GM12865 (cell line): ENCODE measurements at places on chromosomes 2 and 18.

- no peak for DNase-seq
These were observed 464.1 kb downstream of the TNS1 start for GRCh38 chr2:217538719-217539118.

DNA sequence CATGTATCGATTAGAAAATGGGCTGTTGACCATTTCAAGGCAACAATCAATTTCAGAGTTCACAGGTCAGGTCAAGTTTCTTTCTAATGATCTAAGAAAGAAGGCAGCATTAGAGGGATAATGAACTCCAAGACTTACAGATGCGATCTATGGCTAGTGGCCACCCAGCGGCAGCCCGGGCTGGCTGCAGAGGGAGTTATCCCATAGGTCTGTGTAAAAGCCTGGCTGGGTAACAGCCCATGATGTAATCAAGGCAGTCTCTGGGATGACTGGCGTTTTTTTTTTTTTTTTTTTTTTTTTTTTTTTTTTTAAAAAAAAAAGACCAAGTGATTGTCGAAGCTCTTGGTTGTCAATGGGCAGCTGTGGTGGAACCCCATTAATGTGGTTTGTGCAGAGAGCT is 171.1 kb upstream of the SKOR2 start:
- no peak for DNase-seq

DNA sequence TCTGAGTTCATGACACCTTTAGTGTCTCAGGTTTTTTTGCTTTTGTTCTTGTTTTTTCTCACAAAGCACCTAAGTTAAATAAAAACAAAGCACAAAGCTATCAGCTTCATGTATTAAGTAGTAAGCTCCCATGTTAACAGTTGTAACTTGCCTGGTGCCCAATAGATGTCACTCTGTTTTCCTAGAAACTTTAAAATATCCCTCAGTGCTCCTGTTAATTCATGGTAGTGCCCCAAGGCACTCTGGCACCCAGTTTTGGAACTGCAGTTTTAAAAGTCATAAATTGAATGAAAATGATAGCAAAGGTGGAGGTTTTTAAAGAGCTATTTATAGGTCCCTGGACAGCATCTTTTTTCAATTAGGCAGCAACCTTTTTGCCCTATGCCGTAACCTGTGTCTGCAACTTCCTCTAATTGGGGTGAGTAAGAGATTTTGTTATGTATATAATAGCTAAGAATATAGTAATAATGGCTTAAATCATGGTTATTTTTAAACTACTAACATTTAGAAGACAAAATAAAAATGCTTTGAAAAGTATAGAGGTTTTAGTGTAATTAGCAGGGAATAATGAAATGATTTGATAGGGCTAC is 555.0 kb upstream of the TMEFF2 start:
- DNase-seq = no peak

DNA sequence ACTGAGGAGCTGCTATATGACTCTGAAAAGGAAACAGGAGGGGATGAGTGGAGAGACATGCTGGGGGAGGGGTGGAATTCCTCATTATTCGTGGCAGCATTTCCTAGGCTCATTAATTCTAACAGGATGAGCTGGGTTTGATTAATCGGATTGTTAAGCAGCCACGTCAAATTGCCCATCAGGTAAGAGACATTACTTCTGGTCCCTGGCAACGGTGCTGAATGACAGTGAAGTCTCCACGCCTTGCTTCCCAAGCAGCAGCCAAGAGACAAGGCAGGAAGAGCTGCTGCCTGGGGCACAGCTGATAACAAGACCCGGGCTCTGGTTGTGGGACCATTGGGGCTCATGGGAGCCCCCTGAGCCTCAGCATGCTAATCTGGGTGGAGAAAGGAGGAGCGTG is 86.6 kb downstream of the MARCHF4 start:
- no peak for DNase-seq

GRCh38 chr18:42038936-42039335 is 83.9 kb downstream of the PIK3C3 start:
- DNase-seq = no peak

- DNase-seq = peak; percentile 79
These were observed 48.8 kb upstream of the ZDBF2 start for GRCh38 chr2:206225435-206226232.

DNA sequence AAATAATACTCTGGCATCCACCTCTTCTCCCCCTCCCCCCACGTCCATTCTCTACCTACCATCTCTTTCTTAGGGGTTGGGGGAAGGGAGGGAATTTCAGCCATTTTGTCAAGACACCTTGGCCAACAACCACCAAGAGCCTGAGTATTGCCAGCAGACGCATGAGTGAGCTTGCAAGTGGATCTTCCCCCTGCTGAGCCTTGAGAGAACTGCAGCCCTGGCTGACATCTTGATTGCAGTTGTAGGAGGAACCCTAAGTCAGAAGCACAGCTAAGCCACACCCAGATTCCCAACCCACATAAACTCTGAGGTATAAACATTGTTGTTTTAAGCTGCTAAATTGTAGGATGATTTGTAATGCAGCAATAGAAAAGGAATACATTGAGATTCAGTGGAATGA is 165.6 kb downstream of the TMEFF2 start:
- DNase-seq = peak; percentile 58

GRCh38 chr2:196747400-196747799 is 52.1 kb downstream of the GTF3C3 start:
- no peak for DNase-seq

DNA sequence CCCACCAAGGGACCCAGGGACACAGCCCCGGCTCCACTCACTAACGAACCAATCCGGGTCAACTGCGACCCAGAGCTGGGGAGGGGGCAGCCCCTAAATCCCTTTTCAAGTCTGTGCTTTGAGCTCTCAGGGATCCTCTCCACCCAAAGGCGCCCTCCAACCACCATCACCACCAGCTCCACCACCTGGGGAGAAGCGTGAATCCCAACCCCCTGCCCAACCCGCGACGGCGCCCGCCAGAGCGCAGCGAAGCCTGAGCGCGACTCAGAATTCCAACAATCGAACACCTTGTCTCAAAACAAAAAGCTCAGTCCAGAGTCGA is 497 bp downstream of the DSC3 start:
- DNase-seq = no peak

DNA sequence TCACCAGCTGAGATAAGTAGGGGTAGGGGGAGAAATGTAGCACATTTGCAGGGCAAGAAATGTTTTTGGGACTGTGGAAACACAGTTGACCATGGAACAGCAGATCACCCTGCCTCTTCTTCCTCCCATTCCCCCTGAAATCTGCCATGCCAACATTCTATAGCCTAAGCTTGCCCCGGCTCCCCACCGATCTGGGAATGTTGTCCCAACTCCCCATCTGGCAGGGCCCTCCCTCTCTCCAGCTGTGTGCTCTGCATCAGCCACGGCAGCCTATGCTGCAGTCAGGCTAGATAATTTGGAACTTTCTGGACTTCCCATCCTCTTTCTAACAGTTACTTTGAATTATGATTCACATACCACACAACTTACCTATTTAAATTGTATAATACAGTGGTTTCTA is 425.1 kb upstream of the RAB6C start:
- DNase-seq = no peak

GRCh38 chr2:125444106-125444505 is 1211.9 kb upstream of the GYPC start:
- DNase-seq = no peak

DNA sequence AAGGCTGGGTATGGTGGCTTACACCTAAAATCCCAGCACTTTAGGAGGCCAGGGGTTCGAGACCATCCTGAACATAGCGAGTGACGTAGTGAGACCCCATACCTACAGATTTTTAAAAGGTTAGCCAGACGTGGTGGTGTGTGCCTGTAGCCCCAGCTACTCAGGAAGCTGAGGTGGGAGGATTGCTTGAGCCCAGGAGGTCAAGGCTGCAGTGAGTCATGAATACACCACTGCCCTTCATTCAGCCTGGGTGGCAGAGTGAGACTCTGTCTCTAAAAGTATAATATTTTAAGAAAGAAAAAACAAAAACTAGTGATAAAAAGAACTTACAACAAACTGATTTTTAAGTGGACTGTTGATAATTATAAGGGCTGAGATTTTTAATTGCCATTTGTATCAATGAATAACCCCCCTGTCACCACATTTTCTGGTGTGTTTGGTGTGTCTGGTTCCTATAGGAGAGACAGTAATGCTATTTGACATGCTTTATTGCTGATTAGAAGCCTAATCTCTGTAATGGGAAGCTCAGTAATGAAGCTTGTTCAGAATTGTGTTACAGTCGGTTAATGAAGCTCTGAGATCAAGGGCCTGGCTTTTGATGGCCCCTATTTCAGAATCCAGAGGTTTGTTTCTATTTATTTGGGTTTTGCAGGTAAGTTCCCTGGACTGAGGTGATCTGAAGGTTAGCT is 147.0 kb downstream of the NEDD4L start:
- DNase-seq = no peak

DNA sequence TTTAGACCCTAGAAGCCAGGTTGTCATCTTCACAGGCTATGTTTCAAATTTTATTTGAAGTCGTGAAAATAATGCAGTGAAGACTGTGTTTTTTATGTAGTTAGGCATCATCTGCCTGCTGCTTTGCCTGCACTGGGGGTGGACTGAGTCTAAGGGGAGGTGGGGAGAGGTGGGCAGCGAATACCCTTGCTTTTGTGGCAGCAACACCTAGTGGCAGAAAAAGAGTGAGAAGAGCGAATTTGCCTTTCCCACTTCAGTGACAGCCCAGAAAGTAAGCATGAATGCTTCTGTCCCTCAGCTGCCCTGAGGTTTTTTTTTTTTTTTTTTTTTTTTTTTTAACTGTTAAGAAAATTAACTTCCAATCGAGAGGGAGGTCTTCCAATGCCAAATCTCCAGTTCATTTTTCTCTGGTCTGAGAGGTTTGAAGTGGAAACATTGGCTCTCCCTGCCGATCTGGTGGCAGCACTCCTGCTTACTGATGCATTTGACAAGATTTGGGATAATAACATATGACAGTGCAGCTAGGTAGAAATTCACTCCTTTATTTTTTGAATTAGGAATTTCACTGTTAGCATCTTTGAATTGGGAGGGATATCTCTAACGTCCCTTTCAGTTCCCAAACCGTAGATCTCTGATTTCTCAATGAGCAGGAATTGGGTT is 60.3 kb upstream of the LYPD6B start:
- no peak for DNase-seq

- DNase-seq = no peak
These were observed 220.1 kb downstream of the IRS1 start for GRCh38 chr2:226579519-226579918.

GRCh38 chr2:8418721-8419120 is 263.1 kb upstream of the ID2 start:
- no peak for DNase-seq

- DNase-seq = no peak
These were observed 89.2 kb downstream of the NFATC1 start for GRCh38 chr18:79484661-79485621.

- DNase-seq = no peak
These were observed 156.2 kb upstream of the PIK3C3 start for GRCh38 chr18:41798879-41799278.

GRCh38 chr18:42045346-42045745 is 90.3 kb downstream of the PIK3C3 start:
- no peak for DNase-seq

- no peak for DNase-seq
These were observed 8.4 kb upstream of the CD226 start for GRCh38 chr18:69956057-69956456.

GRCh38 chr18:22346401-22346952 is 71.2 kb downstream of the CTAGE1 start:
- no peak for DNase-seq

DNA sequence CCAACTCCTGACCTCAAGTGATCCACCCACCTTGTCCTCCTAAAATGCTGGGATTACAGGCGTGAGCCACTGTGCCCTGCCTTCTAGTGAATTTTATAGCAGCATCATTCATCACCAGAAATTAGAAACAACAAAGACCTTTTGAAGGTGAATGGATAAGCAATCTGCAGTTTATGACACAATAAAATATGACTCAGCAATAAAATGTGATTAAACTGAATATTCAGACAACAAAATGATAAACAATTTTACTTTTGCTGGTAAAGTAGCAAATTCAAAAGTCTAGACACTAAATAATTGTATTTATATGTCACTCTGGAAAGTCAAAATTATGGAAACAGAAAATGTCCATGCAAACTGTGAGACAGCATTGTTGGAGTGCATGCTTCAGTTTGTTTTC is 656.6 kb downstream of the CBLN2 start:
- no peak for DNase-seq

GRCh38 chr2:30393510-30393909 is 53.5 kb upstream of the LCLAT1 start:
- no peak for DNase-seq

DNA sequence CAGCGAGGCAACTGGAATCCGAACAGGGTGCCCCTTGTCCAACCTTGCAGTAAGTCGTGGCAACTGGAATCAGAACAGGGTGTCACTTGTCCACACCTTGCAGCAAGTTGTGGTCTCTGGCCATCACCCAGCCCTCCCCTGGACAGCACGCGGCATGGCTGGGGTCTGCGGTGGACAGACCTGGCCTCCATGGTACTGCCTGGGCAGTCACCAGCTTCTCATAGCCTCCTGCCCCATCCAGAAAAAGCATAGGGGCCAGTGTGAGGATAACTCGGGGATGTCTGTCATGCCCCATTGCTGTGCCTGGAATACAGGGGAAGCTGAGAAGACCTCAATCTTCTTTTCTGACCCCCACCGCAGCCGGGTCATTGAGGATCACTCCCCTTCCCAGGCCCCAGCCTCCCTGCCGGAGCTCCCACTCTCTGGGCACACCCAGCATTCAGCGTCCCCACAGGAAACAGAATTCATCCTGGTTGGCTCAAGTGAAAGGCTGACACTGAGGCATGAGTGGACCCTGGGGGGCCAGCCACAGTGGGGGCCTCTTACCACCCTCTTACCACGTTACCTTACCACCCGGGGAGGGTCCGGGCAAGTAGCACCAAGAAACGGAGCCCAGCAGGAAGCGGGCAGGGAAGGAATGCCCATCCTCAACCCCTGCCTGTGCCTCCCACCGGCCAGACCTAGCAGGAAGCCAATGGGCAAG is 68.0 kb upstream of the RAB6C start:
- DNase-seq = no peak

- peak; percentile 96 for DNase-seq
These were observed 28.9 kb downstream of the MGAT5 start for GRCh38 chr2:134282629-134283400.

DNA sequence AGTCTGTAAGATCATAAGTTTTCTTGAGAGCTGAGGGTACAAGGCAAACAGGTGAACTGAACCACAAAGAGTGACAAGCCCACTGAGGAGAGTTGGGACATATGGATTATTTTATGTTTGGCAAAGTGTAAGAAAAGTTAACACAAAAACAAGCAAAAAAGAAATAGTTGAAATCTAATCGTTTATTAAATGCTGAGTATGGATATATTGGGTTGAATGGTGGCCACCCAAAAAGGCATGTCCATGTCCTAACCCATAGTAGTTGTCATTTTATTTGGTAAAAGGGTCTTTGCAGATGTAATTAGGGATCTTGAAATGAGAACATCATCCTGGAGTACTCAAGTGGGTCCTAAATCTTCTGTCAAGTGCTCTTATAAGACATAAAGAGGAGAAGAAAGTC is 24.9 kb upstream of the TWIST2 start:
- DNase-seq = no peak

GRCh38 chr2:241088376-241088775 is 13.7 kb downstream of the MTERF4 start:
- peak; percentile 82 for DNase-seq
